Myocyte (in vitro differentiated cells): ENCODE measurements at places on chromosomes 2 and 18. TPM values are rescaled to one million over a fixed set of nuclear protein-coding genes. Genes with fewer than 3 reads are reported as not detected.

HRH4 gene
- 0.13 and 0.21 TPM in 2 replicates for total RNA-seq

GRCh38 chr2:69453475-69454129, 16.4 kb upstream of the NFU1 start:
- peak; percentile 31 for DNase-seq

DNA sequence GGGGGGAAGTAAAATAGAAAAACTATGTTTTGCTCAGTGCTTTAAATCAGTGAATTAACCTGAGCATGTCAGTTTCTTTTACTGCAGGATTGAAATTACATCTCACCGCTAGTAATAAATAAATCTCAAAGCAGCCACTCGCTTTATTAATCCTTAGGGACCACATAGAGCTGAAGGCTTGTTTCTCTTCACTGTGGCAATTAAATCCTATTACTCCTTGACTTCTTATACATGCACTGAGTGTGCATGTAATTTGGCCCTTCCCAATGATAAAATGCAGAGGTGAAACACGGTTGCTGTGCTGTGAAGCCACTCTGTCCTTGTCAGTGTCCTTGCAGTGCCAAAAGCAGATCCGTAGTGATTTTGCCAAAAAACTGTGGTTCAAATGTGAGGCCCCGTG, 77.1 kb upstream of the RBM44 start:
- no peak for DNase-seq

DNA sequence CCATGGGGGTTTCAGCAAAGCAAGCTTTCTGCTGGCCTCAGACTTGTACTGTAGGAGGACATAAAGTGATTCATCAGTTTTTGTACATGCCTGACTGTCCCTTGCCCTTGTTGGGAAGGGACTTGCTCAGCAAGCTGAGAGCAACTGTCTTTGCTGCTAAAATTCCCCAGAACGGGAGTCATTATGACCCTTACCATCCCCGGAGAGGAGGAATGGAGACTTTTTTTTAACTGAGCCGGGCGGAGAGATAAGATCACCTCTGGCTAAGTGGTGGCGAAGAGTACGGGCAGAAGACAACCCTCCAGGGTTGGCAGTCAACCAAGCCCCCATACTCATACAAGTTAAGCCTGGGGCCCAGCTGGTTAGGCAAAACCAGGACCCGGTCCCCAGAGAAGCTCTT, 20.4 kb upstream of the NAGK start:
- DNase-seq, result no peak

NEU2 gene
- not detected in 2 replicates for total RNA-seq

SH3RF3 gene
- total RNA-seq, result 5.1 and 5.3 TPM in 2 replicates

DNA sequence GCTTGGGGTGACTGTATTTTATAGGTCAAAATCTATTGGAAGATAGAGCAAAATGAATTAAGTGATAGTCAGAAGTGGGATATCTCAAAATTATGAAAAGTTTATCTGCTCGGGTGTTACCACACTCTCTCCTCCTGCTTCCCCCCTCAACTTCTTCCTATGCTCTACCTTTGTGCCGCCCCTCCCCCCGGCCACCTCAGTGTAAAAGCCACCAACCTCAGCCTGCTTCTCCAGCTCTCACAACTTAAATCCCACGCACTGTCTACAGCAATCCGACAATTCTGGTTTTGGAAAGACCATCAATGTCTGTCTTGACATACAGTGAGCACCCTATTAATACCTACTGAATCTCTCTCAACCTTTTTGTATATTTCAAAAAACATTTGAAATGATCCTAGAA, 164.6 kb downstream of the DCC start:
- DNase-seq, result no peak

GRCh38 chr2:153043385-153043784, 325.0 kb downstream of the ARL6IP6 start:
- DNase-seq, result no peak

AP1S3 gene
- 0.11 and 0.16 TPM in 2 replicates for total RNA-seq

TTC39C gene
- total RNA-seq, result 14.8 and 16.4 TPM in 2 replicates

SCG2 gene
- total RNA-seq, result 81.7 and 112 TPM in 2 replicates

DNA sequence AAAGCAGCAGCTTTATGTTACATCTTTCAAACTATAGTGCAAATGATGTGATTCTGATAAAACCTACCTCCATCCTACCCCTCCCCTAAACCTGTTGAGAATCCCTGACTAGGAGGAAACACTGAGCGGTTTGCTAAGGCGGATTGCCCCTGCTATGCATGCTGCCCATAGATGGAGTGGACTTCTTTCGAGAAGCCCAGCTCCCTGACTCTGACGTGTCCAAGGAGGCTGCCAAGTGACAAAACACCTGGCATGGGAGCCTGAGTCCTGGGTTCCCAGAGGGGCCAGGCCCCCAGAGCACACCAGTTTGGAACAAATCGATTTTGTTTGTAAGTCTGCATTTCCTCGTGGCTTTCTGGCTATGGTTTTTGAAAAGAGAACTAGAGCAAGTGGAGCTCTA, 1.4 kb upstream of the UXS1 start:
- no peak for DNase-seq

DNA sequence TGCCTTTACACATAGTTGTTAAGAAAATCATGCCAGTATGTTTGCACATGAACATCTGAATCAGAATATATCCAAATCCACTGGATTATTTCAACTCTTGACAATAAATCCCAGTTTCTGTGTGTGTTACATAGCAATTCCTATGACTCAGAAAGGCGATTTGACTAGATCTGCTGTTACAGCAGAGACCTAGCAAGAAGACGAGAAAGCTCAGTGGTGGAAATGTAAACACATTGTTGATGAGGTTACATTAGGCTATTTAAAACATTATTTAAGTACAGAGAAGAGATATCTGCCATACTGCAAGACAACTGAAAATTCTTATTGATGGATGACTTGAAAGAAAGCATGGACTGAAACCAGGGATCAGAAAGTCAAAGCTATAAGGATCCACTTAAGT, 73.0 kb upstream of the SMIM21 start:
- no peak for DNase-seq

GRCh38 chr2:49069829-49070228, 84.5 kb downstream of the FSHR start:
- DNase-seq, result no peak

DNA sequence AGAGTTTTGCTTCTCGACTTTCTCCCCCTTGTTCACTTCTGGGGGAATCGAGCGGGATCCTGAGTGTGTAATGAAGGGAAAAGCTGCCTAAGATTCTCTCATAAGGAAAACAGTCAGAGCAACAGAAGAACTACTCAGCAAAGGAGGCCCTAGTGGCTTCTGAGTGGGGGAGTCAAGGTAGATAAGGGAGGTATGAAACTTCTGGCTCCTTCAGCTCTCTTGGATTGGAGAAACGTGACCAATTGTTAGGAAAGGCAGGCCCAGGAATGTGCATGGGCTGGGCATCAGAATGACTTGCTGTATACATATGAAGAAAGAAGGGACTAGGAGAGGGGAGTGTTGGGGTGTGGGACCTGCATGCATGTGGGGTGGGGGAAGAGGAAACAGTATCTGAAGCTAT, 73.1 kb downstream of the KCNS3 start:
- no peak for DNase-seq

DNA sequence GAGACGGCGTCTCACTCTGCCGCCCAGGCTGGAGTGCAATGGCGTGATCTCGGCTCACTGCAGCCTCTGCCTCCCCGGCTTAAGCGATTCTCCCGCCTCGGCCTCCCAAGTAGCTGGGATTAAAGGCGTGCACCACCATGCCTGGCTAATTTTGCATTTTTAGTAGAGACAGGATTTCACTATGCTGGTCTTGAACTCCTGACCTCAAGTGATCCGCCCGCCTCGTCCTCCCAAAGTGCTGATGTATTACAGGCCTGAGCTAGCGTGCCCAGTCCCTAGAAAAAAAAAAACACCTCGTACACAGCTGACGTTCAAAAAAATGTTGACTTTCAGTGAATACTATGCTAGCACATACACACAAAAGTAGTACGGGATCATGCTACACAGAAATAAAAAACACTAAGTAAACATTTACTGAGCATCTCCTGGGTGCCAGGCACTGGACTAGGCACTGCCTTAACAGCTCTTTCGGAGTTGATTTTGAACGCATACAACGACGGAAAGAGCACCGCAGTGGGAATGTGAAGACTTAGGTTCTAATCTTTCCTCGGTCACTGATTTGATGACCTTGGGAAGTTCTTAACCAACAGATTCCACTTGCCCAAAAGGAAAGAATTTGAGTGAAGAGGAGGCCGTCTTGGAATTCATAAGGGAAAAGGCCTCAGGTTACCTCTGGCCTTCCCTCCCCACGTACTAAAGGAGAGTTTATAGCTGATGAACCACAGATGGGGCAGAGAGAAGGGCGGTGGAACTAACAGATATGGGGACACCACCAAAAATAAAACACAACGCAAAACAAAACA, 1.1 kb downstream of the DNAJC27 start:
- DNase-seq, result peak; percentile 46

GRCh38 chr2:103959174-103960128, 894.5 kb upstream of the POU3F3 start:
- DNase-seq, result peak; percentile 1

CAMKMT gene
- total RNA-seq, result 7.9 and 12.2 TPM in 2 replicates

GRCh38 chr2:36834731-36835524, 131.4 kb downstream of the STRN start:
- no peak for DNase-seq

LHCGR gene
- total RNA-seq, result not detected in 2 replicates

GRCh38 chr18:36850527-36851201, 21.7 kb downstream of the KIAA1328 start:
- DNase-seq, result peak; percentile 74

DNA sequence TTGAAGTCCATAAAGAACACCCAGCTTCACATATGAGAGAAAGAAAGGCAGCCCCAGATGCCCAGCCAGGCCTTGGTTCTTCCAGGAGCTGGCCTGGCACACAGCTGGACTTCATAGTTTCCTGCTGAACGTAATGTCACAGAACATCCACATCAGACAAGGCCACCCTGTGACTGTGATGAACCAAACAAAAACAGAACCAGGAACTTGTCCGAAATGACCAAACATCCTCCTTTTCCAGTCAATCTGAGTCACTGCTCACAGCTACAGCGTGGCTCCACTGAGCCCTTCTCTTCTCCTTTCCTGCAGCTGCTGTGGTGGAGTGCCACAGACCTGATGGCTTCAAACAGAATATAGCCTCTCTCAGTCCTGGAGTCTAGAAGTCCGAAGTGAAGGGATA, 45.4 kb upstream of the PAPOLG start:
- peak; percentile 57 for DNase-seq

GRCh38 chr2:112849956-112850355, 13.4 kb upstream of the IL1B start:
- no peak for DNase-seq

- no peak for DNase-seq
Observed at GRCh38 chr2:119158563-119159347, at the start of gene C1QL2. Gene C1QL2, minus strand, starts transcription at chr2:119158751. Its CDS starts 482 bp downstream, at chr2:119158269.

DNA sequence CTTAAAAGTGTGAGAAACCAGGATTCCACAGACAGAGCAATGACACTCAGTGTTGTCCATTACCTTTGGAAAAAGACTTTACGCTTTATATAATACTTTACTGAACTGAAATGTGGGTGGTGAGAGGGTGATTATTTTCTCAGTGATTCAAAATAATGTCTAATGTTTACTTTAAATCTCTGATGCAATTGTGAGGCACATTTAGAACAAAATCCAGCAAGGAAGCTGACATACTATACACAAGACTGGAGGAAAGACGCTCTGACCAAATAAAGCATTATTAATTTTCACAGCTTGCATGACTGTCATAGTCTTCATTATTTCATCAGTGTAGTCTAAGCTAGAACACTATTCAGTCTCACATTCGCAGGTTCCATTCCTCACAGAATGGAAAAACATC, 34.1 kb upstream of the STAT1 start:
- no peak for DNase-seq

GRCh38 chr18:69980509-69980908, 32.8 kb upstream of the CD226 start:
- DNase-seq, result no peak

DNA sequence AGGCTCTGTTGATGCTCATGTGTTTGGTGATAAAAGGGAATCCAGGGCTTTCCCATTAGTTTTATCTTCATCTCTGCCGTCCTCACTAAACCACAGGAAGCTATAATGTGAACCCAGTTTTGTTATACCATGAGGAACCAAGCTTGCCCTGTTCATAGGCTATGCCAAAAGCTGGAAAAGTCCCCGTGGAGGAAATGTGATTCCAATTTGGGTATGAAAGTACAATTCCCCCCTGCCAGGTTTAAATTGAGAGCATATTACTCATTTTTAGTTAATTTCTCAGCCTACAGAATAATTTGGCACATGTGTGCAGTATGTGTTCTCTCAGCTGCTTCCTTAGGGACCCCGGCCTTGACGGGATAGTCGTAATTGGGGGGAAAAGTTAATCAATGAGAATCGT, 327.4 kb downstream of the RND3 start:
- DNase-seq, result no peak

- DNase-seq, result no peak
Observed at GRCh38 chr18:8849696-8850095, 144.3 kb downstream of the MTCL1 start.

DNA sequence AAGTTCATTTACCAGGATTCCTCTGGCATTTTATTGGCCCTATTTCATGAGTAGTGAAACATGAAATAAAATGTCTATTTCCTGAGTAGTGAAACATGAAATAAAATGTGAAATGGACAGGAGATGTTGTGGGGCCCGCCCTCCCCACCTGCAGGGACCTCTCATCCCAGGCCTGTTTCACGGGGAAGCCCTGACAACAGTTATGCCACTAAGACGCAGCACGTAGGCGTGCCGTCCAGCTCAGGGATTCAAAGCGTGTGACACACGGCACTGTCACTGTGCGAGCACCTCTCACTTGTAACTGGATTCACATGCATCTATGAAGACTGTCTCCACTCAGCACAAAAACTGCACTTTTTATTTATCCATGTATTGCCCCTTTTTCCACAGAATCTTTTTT, 83.4 kb upstream of the SNTG2 start:
- no peak for DNase-seq

CNTNAP5 gene
- total RNA-seq, result not detected in 2 replicates

XIRP2 gene
- 9.4 and 35.7 TPM in 2 replicates for total RNA-seq

DNA sequence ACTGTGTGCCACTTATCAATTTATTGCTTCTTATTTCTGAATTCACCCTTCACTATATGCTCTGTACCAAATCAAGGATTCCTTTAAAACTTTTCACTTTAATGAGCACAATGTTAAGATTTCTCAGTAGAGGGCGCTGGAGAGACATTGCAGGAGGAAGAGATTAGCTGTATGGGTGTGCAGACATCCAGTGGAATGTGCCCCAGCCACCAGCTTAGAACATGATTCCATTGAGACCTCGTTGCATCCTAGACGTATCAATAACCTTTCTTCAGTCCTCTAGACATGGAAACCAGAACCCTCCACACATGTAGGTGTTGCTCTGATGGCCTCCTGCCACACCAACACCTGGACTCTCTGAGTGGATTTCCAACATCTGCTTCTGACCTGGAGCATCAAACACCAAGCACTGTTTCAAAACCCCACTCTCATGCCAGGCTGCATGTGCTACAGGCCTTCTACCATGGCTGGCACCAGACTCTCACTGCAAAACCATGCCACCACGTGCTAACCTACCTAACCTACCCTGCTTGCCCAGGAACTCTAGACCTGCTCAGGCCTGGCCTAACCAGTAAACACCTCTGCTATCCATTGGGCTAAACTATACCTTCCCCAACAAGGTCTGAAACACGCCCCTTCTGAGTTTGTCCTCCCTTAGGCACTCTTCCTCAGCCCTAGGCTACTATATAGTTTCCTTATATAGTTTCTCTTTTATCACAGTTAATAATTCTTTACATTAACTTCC, 633.2 kb upstream of the PKDCC start:
- peak; percentile 47 for DNase-seq

- DNase-seq, result peak; percentile 60
Observed at GRCh38 chr2:27356056-27356381, 545 bp downstream of the GTF3C2 start.

GALNT5 gene
- total RNA-seq, result 25.6 and 27.1 TPM in 2 replicates

- peak; percentile 59 for DNase-seq
Observed at GRCh38 chr2:186590350-186590758, 498 bp downstream of the ITGAV start.

GRCh38 chr2:24824966-24825882, 32.0 kb downstream of the CENPO start:
- DNase-seq, result no peak

CPSF3 gene
- 44.0 and 45.3 TPM in 2 replicates for total RNA-seq
